GM12892 (cell line): ENCODE measurements at places on chromosomes 6 and 20.

DNA sequence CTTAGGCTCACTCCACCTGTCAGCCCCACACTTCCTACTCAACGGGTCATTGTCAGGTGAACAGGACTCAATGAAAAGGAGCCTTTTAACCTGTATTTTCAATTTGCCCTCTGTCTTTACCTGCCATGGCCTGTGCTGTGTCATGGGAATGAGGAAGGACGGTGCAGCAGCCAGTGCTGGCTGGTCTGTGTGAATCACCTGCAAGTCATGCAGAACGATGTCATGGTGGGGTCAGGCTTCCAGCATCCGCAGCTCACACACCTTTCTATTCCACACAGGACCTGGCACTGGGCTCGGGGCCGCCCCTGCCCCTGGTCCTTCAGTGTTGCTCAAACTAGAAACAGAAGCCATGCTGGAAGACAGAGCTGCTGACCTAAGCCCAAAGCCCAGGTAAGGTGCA, 188.7 kb upstream of the GMDS start:
- no peak for DNase-seq

DNA sequence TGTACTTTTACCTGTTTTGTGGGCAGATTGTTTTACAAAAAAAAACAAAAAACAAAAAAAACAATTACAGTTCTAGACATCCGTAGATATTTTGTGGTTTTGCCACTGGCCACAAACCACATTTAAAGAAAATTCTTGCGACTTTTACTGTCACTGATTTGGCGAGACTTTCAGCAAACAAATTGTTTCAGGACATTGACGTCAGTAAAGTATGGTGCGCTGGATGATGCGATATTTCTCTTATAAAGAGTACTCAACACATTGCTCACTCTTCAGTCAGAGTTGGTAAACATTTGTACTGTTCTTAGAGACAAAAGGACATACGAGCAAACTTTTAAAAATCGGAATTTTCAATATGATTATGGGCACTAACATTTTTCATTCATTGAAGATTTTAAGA, 229.8 kb downstream of the HAO1 start:
- DNase-seq, result no peak

GRCh38 chr6:144158133-144158532, 7.8 kb downstream of the STX11 start:
- DNase-seq, result no peak

DNA sequence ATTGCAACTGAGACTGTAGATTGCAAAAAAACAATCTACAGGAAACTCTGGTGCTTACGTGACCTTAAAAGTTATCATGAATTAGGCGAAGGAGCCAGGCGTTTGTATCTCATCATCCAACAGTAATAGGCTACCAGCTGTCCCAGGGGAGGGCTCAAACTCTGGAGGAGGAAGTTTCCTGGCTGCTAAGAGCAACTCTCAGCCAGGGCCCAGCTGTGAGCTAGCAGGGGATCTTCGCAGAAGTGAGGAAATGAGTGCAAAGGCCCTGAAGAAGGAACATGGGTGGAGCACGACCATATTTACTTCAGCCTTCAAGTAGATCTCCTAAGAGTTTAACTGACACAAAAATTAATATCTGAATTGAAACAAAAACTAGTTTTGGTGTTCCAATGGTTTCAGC, 686.9 kb upstream of the MAP3K7 start:
- no peak for DNase-seq

DNA sequence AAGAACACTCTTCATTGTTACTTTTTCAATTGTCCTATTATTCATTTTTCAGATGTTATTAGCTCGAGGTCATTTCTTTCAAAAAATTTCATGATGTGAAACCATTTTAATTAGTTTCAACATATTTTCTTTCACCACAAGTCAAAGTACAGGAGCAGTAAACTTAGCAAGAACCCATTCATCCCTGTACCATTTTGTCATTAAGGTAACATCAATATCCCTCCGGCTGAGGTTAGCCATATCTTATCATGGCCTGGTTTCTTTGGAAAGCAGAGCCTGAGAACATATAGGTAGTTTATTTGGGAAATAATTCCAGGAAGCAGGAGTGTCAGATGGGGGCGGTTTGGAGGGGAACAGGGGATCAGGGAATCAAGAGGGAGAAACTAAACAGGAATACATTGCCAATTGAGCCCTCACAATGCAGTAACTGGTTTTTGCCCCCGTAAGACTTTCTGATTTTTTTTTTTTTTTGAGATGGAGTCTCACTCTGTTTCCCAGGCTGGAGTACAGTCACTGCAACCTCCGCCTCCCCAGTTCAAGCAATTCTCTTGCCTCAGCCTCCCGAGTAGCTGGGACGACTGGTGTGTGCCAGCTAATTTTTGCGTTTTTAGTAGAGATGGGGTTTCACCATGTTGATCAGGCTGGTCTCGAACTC, 83.7 kb downstream of the MKKS start:
- no peak for DNase-seq

DNA sequence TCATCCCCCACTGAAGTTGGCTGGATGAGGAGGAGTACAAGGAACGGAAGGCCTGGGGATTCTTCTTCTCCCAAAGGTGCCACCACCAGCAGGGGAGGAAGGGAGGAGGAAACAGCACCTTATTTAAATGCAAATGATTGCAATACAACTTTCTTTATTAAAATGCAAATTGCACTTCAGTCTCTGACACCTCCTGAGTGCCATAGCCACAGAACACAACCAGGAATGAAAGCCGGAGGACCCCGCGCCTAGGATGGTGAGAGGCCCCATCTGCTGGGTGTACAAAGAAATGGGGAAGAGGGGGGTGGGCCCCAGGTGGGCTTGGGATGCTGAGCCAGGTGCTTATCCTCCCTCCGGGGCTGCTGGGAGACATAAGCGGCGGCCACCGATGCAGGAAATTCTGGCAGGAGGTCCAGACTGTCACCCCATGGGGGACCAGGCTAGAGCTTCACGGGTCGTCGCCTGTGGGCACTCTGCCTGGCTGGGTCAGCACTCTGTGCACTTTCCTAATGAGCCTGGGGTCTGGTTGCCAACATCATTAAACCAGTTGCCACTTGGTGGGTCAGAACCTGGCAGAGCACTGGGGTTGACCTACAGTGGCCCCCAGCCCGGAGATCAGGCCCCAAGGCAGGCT, 154.2 kb upstream of the MLN start:
- DNase-seq, result no peak
